ENCODE measurements at places on chromosomes 1 and 21.

- DNase-seq = peak; percentile 18
These were observed 239.2 kb upstream of the RAB4A start for GRCh38 chr1:229031481-229032341.

DNA sequence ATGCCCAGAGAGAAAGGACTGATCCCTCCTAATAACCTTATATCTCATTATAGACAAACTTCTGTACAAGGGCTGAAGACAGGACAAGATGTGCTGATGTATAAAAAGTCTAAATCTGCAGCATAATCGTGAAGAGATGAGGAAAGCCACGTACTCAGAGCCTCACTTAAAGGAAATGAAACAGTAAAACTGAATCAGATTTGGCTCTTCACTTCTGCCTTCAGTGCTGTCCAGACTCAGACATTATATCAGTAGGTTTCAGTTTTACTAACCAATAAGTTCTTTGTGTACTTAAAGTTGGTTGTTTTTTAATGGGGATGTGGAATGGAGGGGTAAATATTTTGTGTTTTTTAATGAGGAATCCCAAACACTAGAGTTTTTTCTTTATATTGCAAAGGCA, 45.3 kb upstream of the RGS1 start:
- DNase-seq = peak; percentile 49

DNA sequence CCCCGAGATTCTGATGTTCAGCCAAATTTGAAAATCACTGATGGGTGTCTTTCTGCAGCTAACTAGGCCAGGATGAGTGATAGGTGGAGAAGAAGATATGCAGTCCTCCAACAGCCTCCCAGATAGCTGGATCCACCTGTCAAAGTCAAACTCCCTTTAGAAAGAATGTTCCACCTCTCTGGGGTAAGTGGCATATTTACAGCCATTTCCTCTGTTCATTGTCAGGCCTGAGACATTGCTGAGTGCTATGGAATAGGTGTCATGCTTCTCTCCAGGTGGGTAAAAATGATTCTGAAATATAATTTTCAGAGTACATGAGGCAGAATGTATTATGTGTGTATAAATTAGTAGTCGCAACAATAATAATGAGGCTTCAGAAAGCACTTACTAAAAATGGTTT, 316.8 kb downstream of the TTLL7 start:
- DNase-seq = no peak

DNA sequence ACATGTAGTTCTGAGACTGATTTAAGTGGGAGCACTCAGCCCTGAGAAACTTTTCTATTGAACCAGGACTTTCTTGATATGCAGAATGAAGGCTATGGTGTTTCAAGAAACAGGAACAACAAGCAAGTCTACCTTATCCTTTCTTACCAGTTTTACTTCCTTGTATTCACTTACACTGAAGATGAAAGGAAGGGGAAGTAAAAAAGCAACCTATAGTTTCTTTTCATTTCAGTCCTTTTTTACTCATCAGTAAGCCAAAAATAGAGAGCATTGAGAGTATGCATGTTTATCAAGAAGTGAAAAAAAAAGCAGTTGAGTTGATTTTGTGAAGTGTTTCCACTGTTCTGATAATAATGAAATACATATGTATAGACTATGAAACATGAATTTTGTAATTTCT, 1010.3 kb downstream of the AMY1C start:
- DNase-seq = no peak

- no peak for DNase-seq
These were observed 3.3 kb downstream of the CHRM3 start for GRCh38 chr1:239389703-239390102.

DNA sequence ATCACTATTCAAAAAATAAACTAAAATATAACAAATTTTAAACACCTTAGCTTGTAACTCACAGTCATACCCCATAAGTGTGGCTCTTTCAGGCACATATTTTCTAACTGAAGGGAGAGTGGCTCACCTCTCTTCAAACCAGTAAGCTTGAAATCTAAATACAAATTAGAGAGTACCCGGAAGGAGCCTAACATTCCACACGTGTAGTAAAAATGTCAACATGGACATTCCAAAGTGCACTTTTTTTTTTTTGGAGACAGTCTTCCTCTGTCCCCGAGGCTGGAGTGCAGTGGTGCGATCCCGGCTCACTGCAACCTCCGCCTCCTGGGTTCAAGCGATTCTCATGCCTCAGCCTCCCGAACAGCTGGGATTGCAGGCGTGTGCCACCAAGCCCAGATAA, 275.6 kb upstream of the ADGRL2 start:
- DNase-seq = no peak

GRCh38 chr1:248906753-248907661, 972 bp downstream of the PGBD2 start:
- DNase-seq = peak; percentile 22

GRCh38 chr21:45542667-45543370, 579 bp upstream of the SLC19A1 start:
- DNase-seq = no peak

DNA sequence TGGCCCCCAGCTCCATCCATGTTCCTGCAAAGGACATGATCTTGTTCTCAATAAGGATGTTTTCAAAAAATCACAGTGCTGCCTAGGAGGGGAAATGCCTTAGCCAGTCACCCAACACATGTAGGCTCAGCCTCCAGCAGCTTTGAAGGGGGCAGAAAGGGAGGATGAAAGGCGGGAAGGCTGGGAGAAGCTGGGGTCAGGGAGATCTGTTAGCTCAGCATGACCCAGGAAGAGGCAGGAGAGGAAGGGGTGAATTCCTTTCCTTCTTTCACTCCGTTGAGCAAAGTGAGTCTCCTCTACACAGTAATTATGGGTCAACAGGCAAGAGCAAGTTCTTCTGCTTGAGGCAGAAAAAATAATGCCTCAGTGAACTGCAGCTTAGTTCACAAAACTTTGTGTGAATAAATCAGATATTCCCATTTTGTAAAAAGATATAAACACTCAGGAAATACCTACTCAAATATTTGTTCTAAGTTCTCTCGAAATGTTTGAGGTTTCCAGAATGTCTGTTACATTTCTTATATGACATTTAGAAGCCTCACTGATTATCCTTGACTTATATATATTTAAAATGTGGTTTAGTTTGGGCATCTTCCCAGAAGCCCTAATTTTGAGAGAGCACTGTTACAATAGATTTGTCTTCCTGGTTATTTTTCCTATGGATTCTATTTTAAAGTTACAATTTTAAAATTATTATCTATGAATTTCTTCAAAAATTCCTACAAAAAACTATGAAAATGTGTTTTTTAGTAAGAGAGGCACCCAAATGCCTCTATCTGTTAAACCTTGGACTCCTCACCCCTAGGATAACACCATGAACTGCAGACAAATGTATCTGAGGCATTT, 116.8 kb downstream of the KCNJ6 start:
- no peak for DNase-seq

GRCh38 chr1:39107341-39108290, 81.5 kb downstream of the NDUFS5 start:
- peak; percentile 63 for DNase-seq

GRCh38 chr1:1832820-1833219, 54.5 kb upstream of the NADK start:
- peak; percentile 33 for DNase-seq

DNA sequence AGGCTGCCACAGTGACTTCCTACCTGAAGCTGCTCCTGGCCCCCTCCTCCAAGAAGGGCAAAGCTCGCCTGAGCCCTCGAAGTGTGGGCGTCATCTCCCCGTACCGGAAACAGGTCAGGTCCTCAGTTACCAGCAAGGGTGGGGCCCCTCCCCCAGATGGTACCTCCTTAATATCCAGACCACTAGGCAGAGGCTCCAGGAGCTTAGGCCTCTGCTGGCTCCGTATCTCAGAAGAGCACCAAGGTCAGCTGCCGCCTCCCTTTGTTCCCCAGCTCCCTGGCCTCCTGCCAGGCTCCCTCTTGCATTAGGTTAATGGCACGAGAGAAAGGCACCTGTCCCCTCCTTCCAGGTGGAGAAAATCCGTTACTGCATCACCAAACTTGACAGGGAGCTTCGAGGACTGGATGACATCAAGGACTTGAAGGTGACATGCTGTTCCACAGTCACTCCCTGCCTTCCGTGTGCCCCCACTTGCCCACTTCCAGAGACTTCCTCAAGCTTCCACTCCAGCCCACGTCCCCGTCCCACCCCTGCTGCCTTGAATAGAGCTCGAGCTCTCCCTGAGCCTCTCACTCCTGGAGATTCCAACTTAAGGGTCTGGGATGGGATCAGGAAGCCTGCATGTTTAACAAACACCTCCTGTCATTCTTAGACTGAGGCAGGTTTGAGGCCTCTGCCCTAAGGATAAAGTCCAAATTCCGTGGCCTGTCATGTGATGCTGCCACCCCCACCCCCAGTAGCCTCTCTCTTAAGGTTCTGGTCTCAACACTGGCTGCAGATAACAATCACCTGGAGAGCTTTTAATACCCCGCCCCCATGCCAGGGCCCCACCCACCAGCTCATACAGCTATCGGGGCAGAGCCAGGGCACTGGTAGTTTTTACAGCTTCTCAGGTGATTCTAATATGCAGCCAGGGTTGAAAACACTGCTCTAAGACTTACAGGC, 8.3 kb downstream of the RHOC start:
- peak; percentile 60 for DNase-seq

GRCh38 chr1:188261849-188262248, 1433.1 kb downstream of the PLA2G4A start:
- no peak for DNase-seq

GRCh38 chr1:23122796-23123195, 45.9 kb downstream of the LUZP1 start:
- DNase-seq = no peak

DNA sequence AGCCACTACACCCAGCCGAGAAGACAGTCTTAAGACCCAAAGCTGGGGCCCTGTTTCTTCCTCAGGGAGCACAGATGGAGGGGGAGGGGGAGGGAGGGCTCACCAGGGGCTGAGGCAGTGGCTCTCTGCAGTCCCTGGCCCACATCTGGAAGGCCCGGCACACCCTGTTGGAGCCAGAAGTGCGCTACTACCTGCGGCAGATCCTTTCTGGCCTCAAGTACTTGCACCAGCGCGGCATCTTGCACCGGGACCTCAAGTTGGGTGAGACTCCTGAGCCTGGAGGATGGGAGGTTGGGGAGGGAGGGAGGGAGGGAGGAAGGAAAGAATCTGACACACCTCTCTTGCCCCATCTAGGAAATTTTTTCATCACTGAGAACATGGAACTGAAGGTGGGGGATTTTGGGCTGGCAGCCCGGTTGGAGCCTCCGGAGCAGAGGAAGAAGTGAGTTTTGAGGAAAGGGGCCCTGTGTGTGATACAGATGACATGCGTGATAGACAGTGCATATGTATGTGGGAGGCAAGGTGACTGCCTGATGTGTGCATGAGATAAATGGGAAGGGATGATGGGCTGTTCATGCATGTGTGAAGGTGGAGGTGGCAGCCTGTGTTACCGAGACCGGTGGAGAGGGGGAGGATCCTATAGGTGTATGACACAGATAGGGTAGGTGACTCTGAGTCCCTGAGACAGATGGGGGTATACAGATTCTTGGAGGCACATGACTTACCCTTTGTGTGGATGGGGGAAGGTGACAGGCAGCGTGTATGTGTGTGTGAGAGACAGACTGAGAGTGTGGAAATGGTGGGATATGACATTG, 1.5 kb downstream of the PLK3 start:
- DNase-seq = peak; percentile 34

DNA sequence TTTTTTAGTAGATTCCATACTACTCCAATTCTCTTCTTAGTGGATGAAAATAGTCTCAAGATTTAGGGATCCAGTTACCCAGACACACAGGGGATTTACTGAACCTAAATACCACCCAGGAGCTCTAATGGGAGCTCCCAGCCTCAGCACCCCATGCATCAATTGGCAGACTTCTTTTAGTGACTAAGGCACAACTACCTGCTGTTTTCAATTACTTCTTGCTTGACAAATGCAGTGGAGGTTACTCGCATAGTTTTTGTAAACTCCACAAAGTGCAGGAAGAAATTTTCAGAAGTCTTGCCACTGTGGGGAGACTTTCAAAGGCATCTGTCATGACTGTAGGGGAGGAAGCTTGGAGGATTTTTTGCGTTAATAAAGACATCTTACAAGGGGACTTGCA, 35.5 kb upstream of the MAP10 start:
- no peak for DNase-seq

DNA sequence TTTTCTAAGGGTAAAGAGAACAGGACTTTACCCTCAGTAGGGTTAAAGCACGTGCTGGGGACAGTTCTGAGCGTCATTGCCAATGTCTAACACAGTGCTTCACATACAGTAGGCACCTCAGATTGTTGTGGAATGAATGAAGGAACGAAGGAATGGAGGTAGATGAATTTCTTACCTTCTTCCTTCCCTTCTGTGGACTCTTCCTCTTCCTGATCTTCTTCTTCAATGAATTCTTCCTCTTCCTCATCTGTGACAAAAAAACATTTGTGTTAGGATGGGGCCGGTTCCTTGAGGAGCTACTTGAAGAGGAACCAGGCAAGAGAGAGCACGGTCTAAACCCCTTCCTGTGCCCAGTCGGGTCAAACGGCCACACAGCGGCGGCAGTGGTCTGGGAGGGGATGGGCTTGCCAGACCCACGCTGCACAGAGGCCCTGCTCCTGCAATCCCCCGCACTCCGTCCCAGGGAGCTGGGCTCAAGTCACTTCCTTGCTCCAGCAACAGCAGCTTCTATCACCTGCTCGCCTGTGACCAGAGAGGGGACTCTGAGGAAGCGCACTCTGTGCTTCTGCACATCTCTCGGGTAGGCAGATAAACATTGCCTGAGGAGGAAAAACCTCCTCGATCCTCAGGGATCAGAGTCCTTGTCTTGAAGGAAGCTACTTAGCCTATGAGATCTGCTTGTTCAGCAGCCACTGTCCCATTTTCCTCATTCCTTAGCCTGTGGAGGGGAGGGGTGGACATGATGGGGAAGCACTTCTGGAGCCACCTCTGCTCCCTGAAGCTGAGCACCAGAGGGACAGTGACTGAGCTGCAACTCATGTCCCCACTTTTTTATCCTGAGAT, 8.0 kb upstream of the SLC30A2 start:
- no peak for DNase-seq

DNA sequence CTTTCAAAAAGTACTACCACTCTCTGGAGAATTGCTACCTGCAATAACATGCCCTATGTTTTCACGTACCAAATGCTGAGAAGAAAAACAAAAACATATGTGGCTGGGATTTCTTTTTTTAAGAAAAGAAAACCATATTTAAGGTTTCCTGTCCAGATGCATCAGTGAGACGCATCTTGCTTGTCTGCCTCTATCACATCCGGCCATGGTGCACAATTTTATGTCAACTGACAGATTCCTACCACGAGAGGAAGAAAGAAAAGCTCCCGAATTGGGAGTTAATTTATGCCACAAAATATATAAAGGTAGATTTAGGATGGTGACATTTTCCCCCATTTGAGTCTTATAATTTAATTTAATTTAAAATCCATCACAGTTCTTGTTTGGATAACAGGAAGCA, 62.3 kb upstream of the COL24A1 start:
- no peak for DNase-seq

- DNase-seq = peak; percentile 93
These were observed 40.5 kb upstream of the RALGPS2 start for GRCh38 chr1:178684542-178685000.

All from dermis blood vessel endothelial cell (primary cell).